ENCODE measurements at places on chromosomes 1 and 21.

DNA sequence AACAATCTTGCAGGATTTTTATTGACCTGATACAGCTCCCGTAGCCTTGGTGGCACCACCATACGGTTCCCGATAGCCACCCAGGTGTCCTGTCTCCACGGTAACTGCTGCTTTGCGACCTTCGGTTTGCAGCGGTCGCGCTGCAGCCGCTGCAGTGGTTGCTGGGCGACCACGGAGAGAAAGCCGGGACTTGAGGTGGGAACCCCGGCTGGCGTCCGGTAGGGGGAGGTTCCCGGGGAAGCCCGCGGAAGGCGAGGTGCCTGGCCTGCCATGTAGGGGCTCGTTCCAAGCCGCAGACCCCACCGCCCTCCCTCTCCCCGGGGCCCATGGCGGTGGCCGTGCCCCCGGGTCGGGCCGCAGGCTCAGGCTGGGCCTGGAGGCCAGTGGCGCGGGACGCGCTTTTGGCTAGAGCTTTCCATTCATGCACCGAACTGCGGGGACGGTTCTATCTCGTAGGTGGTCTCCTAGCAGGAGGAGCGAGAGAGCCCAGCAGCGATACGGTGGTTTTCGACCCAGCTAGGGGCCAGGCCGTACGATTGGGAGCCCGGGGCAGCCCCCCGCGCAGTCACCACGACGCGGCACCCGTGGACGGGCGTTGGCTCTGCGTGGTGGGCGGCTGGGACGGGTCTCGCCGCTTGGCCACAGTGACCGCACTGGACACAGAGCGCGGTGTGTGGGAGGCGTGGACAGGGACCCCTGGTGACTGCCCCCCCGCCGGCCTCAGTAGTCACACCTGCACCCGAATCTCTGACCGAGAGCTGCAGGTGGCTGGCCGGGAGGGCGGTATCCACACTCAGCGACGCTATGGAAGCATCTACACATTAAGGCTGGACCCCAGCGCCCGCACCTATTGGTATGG is at the start of gene KLHDC9:
KLHDC9 (plus strand) TSS at position 152 of the 859 bp plus-strand sequence; CDS start at position 327, 175 bp downstream.
- peak; percentile 36 for DNase-seq

DNA sequence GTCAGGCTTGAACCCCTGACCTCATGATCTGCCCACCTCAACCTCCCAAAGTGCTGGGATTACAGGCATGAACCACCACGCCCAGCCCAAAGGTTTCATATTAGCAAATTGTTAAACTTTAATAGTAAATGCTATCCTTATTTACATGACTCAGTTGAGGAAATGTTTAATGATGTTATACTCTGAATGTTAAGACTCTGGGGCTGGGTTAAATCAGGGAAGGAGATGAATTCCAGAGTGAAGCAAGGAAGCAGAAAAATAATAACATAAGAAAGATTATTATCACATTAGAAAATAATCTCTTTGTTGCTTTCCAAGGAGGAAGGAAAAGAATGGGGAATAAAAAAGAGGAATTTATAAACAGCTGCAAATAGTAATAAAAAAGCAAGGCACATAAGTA is 105.3 kb downstream of the PTGS2 start:
- DNase-seq = no peak

DNA sequence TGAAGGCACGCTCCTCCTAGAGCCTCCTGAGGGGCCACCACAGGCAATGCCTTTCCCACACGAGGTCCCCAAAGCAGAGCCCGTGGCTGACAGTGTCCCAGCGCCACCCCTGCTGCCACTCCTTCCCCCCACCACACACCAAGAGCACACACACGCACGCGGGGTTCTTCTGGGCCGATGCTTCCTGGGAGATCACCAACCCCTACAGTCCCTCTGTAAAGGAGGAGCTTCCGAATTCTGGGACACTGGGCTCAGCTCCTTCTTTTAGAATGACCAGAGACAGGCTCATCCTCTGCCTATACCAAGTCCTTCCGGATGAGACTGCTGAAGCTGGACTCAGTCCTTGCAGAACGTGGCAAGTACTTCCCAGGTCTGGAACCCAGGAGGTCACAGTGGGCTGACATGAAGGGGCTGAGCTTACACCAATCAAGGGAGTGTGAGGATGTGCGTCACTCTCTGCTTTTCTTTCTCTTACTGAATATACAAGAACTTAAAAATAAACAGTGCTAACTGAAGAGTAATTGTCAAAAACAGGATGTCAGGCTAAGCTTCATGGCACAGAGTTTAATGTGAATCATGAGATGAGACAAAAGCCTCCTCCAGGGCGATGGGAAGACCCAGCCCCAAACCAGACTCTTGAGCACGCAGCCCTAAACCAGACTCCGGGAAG is 12.7 kb downstream of the SSU72 start:
- DNase-seq = no peak

DNA sequence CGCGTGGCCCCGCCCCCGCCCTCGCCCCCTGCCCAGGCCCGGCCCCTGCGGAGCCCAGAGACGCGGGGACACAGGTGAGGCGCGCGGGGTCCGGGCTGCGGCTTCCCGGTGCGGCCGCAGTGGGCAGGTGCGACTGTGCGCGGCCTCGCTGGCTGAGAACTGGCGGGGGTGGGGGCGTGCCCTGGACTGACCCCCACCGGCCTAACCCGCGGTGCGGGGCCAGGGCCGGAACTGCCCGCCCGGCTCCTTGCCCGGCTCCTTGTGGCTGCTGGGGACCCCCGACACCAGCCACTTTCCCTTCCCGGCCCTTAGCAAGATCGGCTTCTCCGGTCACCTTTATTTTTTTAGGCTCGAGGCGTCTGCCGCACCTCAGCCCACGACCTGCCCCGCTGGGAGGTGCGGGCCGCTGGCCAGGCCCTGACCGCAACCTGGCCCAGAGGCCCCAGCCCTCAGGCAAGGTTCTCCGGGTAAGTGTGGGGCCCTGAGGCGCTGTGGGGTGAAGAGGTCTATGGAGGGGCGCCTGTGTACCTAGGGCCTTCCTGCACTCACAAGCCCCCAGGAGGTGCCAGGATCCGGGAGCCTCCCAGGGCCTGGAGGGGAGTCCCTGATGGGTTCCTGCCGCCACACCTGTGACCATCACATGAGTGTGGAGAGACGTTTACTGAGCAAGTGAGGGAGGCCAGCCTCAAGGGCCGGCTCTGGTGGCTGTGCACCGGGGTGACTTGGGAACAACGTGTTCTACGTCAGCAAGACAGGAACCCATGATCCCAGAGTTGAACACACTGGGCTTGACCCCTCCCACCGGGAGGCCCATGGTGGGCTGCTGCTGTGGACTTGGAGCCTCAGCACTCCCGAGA is at the start of gene SMIM1:
SMIM1 (plus strand) TSS at position 35 of the 857 bp plus-strand sequence. CDS start 2,625 bp downstream, outside the sequence.
- no peak for DNase-seq

DNA sequence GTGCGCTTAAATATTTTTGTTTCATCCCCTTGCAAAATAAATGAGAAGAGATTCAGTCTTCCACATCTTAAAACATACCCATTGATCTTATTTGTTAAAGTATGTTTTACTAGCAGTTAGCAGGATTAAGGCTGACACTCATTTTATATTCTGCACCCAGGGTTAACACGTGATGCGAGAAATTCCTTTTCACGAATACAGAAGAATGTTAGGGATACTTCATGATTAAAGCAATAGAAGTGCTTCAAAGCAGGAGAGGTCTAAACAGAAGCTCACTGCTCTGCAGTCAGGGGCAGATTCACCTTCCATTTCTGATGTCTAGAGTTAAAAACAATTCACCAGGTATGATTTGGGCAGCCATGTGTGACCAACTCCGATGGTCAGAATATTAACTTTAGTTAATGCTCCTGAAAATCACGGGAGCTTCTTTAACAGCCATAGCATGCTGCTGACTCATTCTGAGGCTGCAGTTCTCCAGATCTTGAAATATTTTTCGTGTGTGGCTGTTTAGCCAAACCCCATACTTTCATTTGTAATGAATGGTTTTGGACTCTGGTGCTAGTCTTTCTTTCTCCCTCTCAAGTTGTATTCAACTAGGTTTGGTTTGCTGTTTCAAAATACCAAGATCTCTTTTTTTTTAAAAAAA is 19.7 kb downstream of the BCAR3 start:
- no peak for DNase-seq

DNA sequence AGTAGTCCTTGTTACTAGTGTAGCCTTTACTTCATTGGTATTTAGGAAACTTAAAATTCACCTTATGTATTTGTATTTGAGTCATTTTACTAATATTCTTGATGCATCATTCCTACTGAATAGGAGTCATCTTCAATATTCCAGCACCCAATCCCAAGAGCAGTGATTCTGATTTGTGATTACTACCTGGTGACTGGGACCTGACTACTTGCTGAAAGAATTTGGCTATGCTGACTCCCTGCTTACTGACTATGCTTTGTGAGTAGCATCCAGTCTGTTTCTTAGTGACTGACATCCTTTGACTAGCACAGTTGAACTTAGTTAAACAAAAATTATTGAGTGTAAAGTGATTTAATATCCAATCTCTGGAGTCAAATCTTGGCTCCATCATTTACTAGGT is 129.9 kb upstream of the NEGR1 start:
- DNase-seq = no peak

DNA sequence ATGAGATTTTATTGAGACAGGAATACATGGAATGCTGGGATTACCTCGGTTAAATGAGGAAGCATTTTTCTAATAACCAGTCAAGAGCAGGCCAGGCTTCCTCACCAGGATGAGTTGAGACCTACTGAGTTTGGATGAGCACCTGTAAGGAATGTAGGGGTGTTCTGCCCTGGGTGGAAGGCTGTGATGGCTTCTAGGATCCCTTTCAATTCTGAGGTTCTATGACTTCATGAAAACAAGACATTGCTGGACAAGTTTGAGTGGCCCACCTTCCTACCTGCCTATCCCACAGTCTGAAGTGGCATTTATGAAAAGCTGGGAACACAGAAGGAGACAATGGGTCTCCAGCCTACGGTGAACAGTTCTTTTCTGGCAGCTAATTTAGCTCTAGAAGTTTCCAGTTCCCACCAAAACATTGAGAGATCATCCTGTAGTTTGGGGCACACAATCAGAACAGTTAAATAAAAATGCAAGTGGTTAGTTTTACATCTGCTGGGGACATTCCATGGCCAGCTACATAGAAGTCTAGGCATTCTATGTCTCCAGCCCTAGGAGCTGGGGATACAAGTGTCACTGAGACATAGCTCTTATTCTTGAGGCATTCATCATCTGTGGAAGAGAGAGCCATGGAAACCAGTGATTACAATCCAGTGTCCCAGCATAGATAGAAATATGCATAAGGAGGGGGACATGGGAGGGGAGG is 51.3 kb upstream of the TSPAN2 start:
- no peak for DNase-seq

DNA sequence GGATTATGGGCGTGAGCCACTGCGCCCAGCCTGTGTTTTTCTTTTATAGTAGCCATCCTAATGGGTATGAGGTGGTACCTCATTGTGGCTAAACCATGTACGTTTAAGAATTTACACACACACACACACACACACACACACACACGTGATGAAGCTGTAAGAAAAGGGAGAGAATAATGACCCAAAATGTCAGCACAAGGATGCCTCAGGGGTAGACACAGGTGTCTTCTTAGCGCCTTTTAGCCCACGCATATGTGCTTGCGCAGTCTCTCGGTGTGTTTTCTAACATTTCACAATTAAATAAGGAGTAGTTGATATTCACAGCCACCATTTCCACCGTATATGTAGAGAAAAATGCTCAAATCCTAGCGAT is 782 bp upstream of the PFKL start:
- DNase-seq = no peak

GRCh38 chr1:6783936-6784559 is 1.2 kb upstream of the CAMTA1 start:
- DNase-seq = no peak

- no peak for DNase-seq
Observed at GRCh38 chr1:89363638-89364536, at the start of gene GBP6. Gene GBP6, plus strand, starts transcription at chr1:89364059. Its CDS starts 4,493 bp downstream, at chr1:89368552.

DNA sequence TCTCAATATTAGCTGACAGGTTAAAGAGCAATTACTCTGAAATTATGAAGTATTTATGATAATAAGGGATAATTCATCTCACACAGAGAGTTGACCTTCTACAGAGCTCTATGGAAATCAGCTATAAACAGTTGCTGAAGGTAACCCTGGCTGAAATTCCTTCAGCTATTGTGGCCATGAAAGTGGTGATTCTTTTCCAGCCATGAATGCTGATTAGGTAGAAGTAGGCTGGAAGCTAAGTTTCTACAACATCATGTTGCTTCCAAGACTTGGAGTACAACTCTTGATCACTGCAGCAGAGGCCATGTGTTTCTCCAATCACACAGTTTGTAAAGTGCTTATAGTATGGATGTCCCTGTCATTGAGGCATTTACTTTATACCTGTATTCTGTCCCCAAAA is 2128.9 kb downstream of the MRPL39 start:
- no peak for DNase-seq

GRCh38 chr21:15139898-15140297 is 75.1 kb upstream of the NRIP1 start:
- DNase-seq = no peak

Measured in stimulated activated CD8-positive, alpha-beta memory T cell treated with anti-CD3 and anti-CD28 coated beads, Interleukin-4, amount 100 ng/mL, for 4 hours (primary cell).